ENCODE measurements at places on chromosomes 3 and 15.

GRCh38 chr3:50156549-50157493, 1.7 kb downstream of the SEMA3F start:
- DNase-seq: no peak

DNA sequence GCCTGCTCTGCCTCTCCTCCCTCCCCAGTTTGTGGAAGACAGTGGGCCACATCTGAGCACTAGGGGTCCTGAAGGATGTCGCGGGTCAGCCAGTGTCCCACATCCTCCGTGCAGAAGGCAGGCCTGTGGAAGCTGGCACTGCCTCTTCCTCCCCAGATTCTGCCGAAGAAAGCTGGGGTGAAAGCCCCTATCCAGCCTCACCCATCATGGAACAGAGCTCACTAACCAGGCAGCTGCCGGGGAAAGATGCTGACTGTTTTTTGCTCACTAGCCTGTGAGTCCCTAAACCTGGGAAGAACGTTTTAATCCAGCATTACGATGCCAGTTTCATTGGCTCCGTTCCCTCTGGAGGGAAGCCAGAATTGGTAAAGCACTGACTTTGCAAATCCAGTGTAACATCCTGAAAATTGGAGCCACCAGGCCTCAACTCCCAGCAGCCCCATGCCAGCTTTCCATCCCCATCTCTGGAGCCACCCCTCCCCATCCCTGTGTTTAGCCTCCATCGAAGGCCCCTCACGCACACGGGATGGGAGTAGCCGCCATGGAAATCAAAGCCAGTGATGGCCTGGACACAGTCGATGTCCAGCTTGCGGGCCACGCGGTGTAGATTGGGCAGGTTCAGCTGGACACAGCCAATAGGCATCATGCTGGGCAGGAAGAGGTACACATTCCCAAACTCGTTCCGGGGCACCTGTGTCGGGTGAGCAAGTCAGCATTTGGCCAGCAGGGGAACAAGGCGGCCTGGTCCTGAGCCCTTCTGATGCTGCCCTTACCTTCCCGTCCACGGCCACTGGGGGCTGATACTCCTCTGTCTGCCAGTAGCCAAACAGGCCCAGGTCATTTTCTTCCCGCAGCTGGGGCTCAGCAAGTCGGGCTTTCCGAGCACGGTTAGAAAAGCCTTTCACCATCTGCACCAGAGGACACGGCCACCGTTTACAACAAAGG, 23.5 kb downstream of the TMEM43 start:
- DNase-seq: peak; percentile 94

DNA sequence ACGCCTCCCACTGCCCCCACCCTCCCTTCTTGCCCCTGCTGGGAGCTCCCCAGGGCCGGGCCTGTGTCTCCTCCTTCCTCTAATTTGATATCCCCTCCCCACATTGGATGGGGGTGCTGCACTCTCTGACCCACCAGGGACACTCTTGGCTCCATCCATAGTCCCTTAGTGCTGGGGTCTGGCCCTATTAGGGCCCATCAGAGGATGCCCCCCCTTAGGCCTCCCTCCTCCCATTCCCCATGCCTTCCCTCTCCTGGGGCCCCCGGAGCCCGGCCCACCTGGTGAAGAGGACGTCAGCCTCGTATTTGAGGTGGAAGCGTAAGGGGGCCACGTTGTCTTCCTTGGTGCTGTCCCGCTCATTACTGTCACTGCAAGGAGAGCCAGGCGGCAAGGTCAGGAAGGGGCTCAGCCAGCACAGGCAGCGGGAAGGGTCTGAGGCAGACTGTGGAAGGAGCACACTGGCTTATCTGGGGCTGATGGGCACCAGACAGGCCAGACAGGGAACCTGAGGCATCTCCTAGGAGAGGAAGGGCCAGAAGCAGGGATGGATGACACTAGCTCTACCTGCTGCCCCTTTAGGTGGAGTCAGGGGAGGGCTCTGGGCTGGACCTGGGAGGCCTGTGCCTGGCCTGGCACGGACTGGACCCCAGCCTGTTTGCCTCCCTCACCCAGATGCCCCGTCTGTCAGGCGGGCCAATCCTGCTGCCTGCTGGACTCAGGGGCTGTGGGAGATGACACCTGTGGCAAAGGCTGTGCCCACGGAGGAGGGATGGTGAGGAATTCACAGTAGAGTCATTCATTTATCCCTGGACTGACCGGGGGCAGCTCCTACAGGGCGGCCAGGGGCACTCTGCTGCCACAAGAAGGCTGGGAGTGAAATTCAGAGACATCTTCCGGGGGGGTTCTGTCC, 36.2 kb downstream of the FEM1B start:
- DNase-seq: no peak

- peak; percentile 56 for DNase-seq
These were observed 126.4 kb downstream of the GREM1 start for GRCh38 chr15:32844118-32844711.
